Sigmoid colon (tissue), 7 donors: ENCODE measurements at places on chromosomes 16 and 17. TPM values are rescaled to one million over a fixed set of nuclear protein-coding genes. Genes with fewer than 3 reads are reported as not detected.

DNA sequence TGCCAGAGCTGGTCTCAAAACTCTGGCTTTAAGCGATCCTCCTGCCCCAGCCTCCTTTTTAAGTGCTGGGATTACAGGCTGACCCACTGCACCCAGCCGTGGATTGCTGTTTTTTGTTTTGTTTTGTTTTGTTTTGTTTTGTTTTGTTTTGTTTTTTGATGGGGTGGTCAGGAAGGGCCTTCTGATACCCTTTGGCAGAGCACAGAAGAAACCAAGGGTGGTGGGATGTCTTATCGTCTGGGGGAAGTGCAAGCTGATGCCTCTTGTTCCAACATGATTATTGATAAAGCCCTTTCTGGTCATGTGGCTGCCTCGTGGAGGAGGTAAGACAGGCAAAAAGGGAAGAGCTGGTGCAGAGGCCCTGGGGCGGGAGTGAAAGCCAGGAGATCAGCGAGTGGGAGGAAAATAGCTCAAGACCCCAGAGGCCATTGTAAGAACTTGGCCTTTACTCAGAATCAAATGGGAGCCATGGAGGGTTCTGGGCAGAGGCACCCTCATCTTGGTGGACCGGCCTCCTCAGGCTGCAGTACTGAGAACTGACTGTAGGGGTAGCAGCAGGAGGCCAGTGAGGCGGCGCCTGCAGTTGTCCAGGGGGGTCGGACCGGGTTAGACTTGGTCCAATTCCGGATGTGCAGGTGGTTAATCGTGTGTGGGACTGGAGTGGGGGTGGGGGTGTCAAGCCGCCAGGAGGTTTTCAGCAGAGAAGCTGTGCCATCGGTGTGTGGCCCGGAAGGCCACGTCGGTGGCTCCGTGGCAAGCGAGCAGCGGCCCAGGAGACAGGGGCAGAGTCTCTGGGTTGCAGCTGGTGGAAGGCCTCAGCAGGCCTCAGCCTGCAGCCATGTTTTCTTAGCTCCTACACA, 84.4 kb upstream of the GSE1 start:
- DNase-seq: peak; percentile 63

GRCh38 chr17:74332017-74332650, 6.1 kb downstream of the KIF19 start:
- no peak for DNase-seq

GRCh38 chr17:62083651-62084050, 18.6 kb upstream of the MED13 start:
- DNase-seq: no peak

DNA sequence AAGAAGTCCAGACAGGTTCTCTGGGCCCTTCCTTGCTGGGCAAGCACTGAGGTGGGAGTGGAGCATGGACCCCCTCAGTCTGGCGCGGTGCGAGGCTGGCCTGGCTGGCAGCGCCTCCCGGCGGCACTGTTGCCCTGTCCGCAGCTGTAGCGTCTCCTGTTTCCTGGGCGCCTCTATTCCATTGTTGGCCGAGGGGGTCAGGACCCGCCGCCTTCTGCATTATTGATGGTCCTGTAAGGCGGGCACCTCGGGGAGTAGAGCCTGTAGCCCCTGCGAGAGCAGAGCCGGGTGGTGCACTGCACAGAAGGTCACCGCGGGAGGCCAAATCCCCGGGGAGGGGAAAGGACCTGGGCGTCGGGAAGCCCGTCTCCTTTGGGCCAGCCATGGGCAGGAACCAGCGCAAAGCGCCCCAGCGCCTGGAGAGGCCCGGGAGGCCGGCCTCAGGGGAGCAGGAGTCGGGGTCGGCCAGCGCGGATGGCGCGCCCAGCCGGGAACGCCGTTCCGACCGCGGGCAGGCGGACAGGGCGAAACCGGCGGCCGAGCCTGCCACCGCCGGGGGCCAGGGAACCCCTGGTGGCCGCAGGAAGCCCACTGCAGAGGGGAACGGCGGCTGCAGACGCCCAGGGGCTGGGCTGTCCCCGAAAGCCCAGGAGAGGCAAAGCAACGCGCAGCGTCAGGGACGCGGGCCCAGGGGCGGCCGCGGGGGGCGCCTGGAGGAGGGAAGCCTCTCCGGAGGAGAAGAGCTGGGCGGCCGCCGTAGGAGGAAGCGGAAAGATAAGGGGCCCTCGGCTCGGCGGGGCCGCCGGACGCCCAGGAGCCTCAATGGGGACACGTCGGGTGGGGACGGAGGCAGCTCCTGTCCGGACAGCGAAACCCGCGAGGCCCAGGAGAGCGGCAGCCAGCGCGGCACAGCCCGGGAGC, at the start of gene MYO15B:
MYO15B (plus strand) TSS at position 126 of the 921 bp plus-strand sequence; CDS start at position 384, 258 bp downstream.
- DNase-seq: peak; percentile 72

GRCh38 chr16:49419862-49420261, 46.3 kb downstream of the C16orf78 start:
- no peak for DNase-seq

GRCh38 chr16:77885571-77886295, 97.4 kb downstream of the VAT1L start:
- DNase-seq: no peak

- DNase-seq: peak; percentile 54
These were observed 2.3 kb downstream of the MRC2 start for GRCh38 chr17:62629556-62630364.

DNA sequence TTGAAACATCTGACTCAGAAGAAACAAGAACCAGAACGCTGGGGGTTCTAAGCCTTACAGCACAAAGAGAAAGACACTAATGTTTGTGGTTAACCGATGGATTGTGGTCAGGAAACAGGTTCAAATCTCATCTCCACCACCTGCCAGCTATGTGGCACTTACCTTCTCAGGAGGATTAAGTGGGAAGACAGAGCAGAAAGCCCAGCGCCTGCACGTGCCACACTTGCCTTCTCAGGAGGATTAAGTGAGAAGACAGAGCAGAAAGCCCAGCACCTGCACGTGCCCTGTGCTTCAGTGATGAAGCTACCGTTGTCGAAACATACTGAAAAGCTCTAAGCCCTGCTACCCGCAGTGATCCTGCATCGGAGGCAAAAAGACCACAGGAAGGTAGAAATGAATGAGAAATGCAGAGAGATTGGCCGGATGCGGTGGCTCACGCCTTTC, 90.6 kb downstream of the NXN start:
- DNase-seq: no peak

DNA sequence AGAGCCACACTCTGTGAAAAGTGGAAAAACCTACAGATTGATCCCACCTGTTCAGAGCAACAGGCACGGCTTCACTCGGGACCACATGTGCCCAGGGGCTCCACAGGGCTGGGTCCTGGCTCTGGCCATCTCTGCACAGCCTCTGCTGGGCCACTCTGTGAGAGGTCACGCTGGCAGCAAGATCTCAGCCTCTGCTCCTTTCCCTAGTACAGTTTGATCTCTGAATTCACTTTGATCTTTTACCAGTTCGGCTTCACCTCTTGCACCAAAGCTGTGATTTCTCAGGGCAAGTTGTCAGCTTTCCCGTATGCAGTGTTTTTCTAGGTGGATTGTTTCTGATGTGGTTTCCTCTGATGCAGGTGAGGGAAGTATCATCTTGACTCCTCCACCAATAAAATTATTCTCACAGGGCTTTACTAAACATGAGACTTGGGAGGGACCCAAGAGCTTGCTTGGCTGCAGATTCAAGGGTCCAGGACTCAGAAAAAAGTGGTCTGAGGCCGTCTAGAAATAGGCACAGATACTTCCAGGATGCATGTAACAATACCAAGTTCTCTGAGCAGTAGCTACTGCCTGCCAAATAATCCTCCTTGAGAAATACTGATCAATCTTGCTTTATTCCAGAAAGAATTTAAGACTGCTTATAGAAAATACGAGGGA, 24.0 kb upstream of the ALDH3A1 start:
- no peak for DNase-seq

- no peak for DNase-seq
These were observed 79.1 kb downstream of the RAB11FIP4 start for GRCh38 chr17:31470592-31470991.

GRCh38 chr16:67287960-67288359, 8.6 kb downstream of the PLEKHG4 start:
- DNase-seq: no peak

GRCh38 chr16:5321930-5322329, 224.3 kb upstream of the EEF2KMT start:
- DNase-seq: no peak

GRCh38 chr17:61469949-61470348, 17.7 kb downstream of the TBX4 start:
- peak; percentile 15 for DNase-seq

DNA sequence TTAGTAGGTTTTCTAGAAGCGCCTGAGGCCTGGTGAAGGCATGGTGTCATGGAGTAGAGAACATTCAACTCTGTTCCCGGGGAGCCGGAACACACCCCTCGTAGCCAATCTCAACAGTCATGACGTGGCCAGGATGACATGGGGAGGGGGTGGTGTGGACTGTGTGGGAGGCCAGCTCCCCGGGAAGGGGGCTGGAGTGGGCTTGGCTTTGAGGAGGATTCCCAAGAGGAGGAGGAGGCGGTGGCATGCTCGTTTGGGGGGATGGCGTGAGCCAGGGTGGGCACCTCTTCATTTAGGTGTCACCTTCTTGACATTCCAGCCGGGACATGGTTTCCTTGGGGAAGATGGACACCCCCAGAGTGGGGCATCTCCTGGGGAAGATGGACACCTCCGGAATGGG, 257.5 kb downstream of the SEC14L1 start:
- no peak for DNase-seq

- DNase-seq: no peak
These were observed 33.2 kb downstream of the ADGRG5 start for GRCh38 chr16:57575468-57576277.

GRCh38 chr17:2964028-2964356, 99.4 kb downstream of the OR1D5 start:
- DNase-seq: no peak

DNA sequence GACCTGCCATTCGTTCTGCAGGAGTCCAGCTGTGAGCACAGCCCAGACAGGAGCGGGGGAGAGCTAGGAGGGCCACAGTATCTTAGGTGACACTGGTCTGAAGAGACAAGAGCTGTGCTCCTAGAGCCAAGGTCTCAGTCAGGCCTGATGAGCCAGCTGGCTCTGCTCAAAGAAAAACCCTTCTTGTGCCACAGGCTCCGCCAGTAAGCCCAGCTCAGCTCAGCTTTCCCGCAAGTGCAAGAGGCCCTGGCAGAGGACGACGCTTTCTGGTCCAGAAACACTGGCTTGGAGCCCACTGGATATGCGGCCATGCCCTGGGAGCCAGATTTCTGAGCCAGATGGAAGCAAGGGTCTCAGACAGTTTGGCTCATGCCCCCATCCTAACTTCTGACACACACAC, 23.9 kb downstream of the PEMT start:
- peak; percentile 89 for DNase-seq

DNA sequence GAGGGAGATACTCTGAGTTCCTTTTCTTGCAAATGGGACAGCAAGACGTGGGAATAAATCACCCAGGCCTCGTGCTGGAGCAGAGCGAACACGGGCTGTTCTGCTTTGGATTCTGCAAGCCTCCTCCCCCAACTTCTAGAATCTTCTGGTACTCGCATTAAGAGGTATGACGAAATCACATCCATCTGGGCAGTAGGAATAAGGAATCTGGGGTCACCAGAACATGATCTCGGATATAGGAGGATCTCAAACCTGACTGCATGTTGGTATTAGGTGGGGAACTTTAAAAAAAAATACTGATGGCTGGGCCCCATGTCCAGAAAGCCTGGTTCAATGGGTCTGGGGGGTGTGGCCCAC, 49.8 kb upstream of the USP7 start:
- DNase-seq: no peak

Gene FXR2
- 35.2 TPM for total RNA-seq

Gene HS3ST2
- total RNA-seq: 0.55 TPM

Gene C17orf100
- 2.1 TPM for total RNA-seq

Gene SALL1
- total RNA-seq: not detected

Gene ZNF287
- 6.8 TPM for total RNA-seq

Gene PROCA1
- total RNA-seq: not detected

Gene TUBG2
- 35.0 TPM for total RNA-seq

Gene ASGR1
- total RNA-seq: not detected

Gene FBXW10B
- 0.55 TPM for total RNA-seq

Gene PRDM7
- total RNA-seq: not detected
